ENCODE measurements at places on chromosomes 11 and 22. TPM values are rescaled to one million over a fixed set of nuclear protein-coding genes. Genes with fewer than 3 reads are reported as not detected.

- no peak overlapping the region for H3K27ac ChIP-seq
- no peak for DNase-seq
- peaks cover 37% of the 10 kb centered on the region for H3K27me3 ChIP-seq
- H3K4me3 ChIP-seq, result no peak overlapping the region
- peaks cover 2% of the 10 kb centered on the region for H3K4me1 ChIP-seq
Measured at GRCh38 chr22:39732625-39733024, 160.9 kb downstream of the ENTHD1 start.

DNA sequence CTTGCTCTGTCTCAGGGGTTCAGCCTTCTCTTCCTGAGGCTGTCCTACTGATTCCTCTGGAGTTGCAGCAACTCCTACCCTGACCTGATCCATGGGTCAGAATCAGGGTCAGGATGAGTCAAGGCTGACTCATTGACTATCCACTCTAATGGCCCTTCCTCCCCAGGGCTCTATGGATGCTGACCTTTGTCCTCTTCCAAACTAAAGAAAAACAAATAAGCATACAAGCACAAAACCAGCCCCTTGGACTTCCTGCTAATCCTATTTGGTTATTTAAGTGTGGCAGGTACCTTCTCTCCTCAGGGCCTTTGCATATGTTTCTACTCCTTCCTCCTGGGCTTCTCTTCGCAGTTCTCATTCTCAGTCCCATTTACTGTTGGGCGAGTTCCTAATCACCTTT, 204.5 kb upstream of the NAV2 start:
- no peaks in the 10 kb centered on the region for H3K4me1 ChIP-seq
- H3K4me3 ChIP-seq, result no peak overlapping the region
- no peak overlapping the region for H3K27ac ChIP-seq
- peaks cover 6% of the 10 kb centered on the region for H3K27me3 ChIP-seq

DNA sequence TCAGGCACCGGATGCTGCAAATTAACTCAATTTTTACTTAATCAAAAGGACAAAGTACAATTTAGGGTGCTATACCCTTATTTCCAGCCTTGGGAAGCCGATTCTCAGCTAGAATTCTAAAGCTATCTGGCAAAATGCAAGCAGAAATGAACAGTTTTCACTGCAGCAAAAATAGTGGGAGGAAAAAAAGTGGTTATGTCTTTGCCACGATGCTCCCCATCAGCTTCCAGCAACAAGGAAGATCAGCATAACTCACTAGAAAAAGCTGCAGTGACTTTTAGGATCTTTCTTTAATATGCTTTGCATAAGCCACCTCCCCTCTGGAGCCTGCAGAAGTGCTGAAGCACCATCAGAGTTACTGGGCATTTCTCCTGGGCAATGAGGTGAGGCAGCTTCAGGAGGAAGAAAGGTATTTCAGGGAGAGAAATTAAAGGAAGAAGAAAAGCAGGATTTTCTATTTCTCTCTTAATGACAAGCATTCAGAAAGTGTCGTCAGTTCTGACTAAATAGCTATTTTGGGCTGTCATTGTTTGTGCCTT, 702.9 kb downstream of the DLG2 start:
- no peaks in the 10 kb centered on the region for H3K4me1 ChIP-seq
- H3K4me3 ChIP-seq, result no peak overlapping the region
- no peak overlapping the region for H3K27ac ChIP-seq
- H3K27me3 ChIP-seq, result no peaks in the 10 kb centered on the region

DNA sequence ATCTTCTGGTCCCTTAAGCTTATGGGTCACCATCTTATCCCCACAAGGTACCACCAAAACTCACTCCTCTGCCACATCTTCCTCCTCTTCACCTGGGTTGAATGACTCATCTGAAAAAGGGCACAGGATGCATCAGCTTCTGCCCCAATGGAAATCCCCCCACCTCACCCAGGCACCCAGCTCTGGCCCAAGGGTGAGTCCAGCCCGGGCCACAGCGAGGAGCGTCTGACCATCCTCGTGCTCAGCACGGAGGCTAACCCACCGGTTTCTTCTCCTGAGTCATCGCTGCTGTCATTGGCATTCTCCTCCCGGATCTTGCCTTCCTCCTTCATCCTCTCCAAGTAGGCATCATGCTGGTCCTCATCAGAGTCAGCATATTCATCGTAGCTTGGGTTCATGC, 5.3 kb upstream of the TNKS1BP1 start:
- peaks cover 60% of the 10 kb centered on the region for H3K4me1 ChIP-seq
- H3K27me3 ChIP-seq, result no peaks in the 10 kb centered on the region
- H3K27ac ChIP-seq, result peak overlapping the region; percentile 55
- no peak overlapping the region for H3K4me3 ChIP-seq
- H3K36me3 ChIP-seq, result peaks cover 99% of the 10 kb centered on the region
- no peak for DNase-seq

DNA sequence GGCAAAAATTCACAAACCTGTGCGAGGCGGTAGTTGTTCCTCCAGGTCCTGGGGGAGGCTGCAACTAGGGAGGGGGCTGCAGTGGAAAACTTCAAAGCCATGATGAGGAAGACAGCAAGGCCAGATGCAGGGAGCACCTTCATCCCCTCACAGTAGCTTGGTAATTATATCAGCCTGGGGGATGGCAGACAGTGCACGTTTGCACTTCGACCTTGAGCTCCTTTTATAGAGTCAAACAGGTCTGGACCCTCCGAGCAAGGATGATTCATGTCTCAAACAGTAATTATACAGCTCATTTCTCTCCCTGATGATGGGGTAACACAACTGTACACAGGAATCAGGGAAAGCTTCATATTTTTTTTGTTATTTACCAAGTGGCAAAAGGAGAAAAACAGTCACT, at the start of gene MMP20:
TSS of gene MMP20 (minus strand) at position 156 of the 400 bp plus-strand sequence. CDS start at position 143, 13 bp downstream.
- no peaks in the 10 kb centered on the region for H3K36me3 ChIP-seq
- no peak for DNase-seq
- H3K27me3 ChIP-seq, result peaks cover 31% of the 10 kb centered on the region
- H3K27ac ChIP-seq, result no peak within 1 kb of the TSS

GRCh38 chr11:25655636-25656035, 676.3 kb upstream of the ANO3 start:
- no peaks in the 10 kb centered on the region for H3K27me3 ChIP-seq
- H3K36me3 ChIP-seq, result no peaks in the 10 kb centered on the region
- no peaks in the 10 kb centered on the region for H3K4me1 ChIP-seq
- no peak overlapping the region for H3K4me3 ChIP-seq

GRCh38 chr22:41676134-41676533, 12.5 kb downstream of the SNU13 start:
- no peak overlapping the region for H3K27ac ChIP-seq
- no peak for DNase-seq
- H3K27me3 ChIP-seq, result no peaks in the 10 kb centered on the region
- peaks cover 16% of the 10 kb centered on the region for H3K4me1 ChIP-seq
- H3K4me3 ChIP-seq, result no peak overlapping the region

- no peaks in the 10 kb centered on the region for H3K36me3 ChIP-seq
- DNase-seq, result no peak
- peaks cover 63% of the 10 kb centered on the region for H3K27me3 ChIP-seq
- no peak overlapping the region for H3K27ac ChIP-seq
- H3K4me1 ChIP-seq, result peaks cover 6% of the 10 kb centered on the region
Measured at GRCh38 chr11:12377824-12378593, 638 bp downstream of the PARVA start.

- H3K27ac ChIP-seq, result no peak overlapping the region
- DNase-seq, result no peak
- peaks cover 12% of the 10 kb centered on the region for H3K36me3 ChIP-seq
- H3K4me3 ChIP-seq, result no peak overlapping the region
Measured at GRCh38 chr11:74909385-74909784, 39.5 kb downstream of the XRRA1 start.

- peaks cover 2% of the 10 kb centered on the region for H3K4me1 ChIP-seq
- DNase-seq, result no peak
- H3K4me3 ChIP-seq, result no peak overlapping the region
- no peaks in the 10 kb centered on the region for H3K36me3 ChIP-seq
Measured at GRCh38 chr22:35534091-35534490, 6.5 kb upstream of the RASD2 start.

DNA sequence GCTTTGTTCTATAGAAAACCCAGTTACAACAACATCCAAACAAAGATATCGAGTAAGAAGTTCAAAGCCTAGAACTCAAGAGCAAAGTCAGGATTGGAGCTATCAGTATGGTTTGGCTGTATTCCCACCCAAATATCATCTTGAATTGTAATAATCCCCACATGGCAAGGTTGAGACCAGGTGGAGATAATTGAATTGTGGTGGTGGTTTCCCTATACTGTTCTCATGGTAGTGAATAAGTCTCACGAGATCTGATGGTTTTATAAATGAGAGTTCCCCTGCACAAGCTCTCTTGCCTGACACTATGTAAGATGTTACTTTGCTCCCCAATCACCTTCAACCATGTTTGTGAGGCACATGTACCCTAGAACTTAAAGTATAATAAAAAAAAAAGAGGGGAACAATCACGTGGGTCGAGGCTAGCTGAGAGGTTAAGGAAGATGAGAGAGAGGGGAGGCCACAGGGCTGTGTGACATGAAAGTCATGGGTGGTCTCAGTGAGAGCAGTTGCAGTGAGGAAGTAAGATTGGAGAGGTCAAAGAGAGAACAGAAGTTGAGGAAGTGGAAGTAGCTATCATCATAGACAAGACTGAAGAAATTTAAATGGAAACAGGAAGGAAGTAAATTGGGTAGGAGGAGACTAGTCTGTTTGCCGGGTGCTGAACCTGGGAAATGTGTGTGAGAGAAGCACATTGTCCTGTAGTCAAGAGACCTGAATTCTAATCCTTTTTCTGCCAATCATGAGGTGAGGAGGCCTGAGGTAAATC, 80.1 kb upstream of the CD44 start:
- no peak overlapping the region for H3K4me3 ChIP-seq
- no peak for DNase-seq
- H3K36me3 ChIP-seq, result peaks cover 25% of the 10 kb centered on the region
- H3K4me1 ChIP-seq, result peaks cover 22% of the 10 kb centered on the region
- peaks cover 4% of the 10 kb centered on the region for H3K27me3 ChIP-seq
- H3K27ac ChIP-seq, result no peak overlapping the region

- no peaks in the 10 kb centered on the region for H3K27me3 ChIP-seq
- H3K27ac ChIP-seq, result peak overlapping the region; percentile 71
- no peak overlapping the region for H3K4me3 ChIP-seq
- H3K36me3 ChIP-seq, result no peaks in the 10 kb centered on the region
- peaks cover 18% of the 10 kb centered on the region for H3K4me1 ChIP-seq
- DNase-seq, result no peak
Measured at GRCh38 chr11:72411623-72412419, 22.5 kb downstream of the CLPB start.

DNA sequence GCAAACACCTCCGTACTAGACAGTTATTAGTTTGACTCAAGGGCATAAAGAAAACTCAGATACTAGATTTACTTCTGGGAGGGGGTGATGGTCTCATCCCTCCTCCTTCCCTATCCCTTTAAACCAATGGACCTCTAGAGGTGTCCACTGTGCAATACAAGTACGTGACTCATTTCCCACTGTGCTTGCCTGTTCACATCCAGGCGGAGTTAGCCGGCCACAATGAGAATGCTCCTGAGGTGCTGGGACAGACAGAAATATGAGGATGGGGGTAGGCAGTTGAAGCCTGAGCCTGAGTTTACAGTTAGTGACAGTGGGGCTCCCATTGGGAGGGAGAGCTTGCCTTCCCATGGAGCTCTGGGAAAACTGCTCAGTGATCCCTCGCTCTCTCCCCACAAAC, 8.4 kb upstream of the PMM1 start:
- DNase-seq, result no peak
- H3K27me3 ChIP-seq, result no peaks in the 10 kb centered on the region
- H3K4me1 ChIP-seq, result peaks cover 20% of the 10 kb centered on the region
- no peak overlapping the region for H3K4me3 ChIP-seq
- H3K36me3 ChIP-seq, result peaks cover 45% of the 10 kb centered on the region

- H3K4me1 ChIP-seq, result peaks cover 42% of the 10 kb centered on the region
- H3K27me3 ChIP-seq, result no peaks in the 10 kb centered on the region
- H3K4me3 ChIP-seq, result no peak overlapping the region
- H3K27ac ChIP-seq, result no peak overlapping the region
Measured at GRCh38 chr11:90218606-90219005, 4.2 kb downstream of the CHORDC1 start.

GRCh38 chr11:119322360-119322739, 5.4 kb upstream of the MCAM start:
- peaks cover 16% of the 10 kb centered on the region for H3K4me1 ChIP-seq
- H3K4me3 ChIP-seq, result no peak overlapping the region
- H3K27me3 ChIP-seq, result peaks cover 12% of the 10 kb centered on the region
- no peak overlapping the region for H3K27ac ChIP-seq

DNA sequence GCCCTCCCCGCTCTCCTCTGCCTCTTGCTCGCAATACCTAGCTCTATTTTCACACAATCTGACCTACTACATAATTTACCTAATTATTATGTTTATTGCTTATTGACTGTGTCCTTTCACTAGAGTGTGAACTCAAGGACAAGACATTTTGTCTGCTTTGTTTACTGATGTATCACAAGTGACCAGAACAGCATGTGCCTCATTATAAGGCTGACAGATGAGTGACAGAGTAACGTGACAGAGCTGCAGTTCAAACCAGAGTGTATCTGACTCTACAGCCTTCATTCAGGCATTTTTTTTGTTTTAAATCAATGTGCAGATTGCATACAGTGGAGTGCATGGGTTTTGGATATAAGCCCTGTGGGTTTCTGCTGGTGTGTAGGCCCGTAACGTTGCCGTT, 82.0 kb upstream of the RAB1B start:
- no peak overlapping the region for H3K27ac ChIP-seq
- peaks cover 7% of the 10 kb centered on the region for H3K4me1 ChIP-seq
- peaks cover 23% of the 10 kb centered on the region for H3K36me3 ChIP-seq
- H3K4me3 ChIP-seq, result no peak overlapping the region
- no peak for DNase-seq

GRCh38 chr11:34263441-34264091, 94.2 kb downstream of the ABTB2 start:
- no peak for DNase-seq
- H3K4me1 ChIP-seq, result peaks cover 28% of the 10 kb centered on the region
- H3K27ac ChIP-seq, result no peak overlapping the region
- no peaks in the 10 kb centered on the region for H3K36me3 ChIP-seq
- peaks cover 2% of the 10 kb centered on the region for H3K27me3 ChIP-seq

GRCh38 chr11:13114566-13115379, 105.7 kb downstream of the RASSF10 start:
- peaks cover 5% of the 10 kb centered on the region for H3K27me3 ChIP-seq
- no peak for DNase-seq
- H3K4me1 ChIP-seq, result no peaks in the 10 kb centered on the region
- H3K27ac ChIP-seq, result no peak overlapping the region

Gene NAT10
- 124 TPM for total RNA-seq

Gene AIFM3
- 0.30 TPM for total RNA-seq

Gene UCP2
- total RNA-seq, result 429 TPM

Gene NXPE1
- not detected for total RNA-seq

Gene DBX1
- total RNA-seq, result not detected

Gene DCHS1
- total RNA-seq, result 0.51 TPM

Gene FGF19
- total RNA-seq, result not detected

Gene LRFN4
- 48.9 TPM for total RNA-seq

Measured in activated T-helper 2 cell treated with anti-CD3 and anti-CD28 coated beads, Interferon-gamma antibody, Interleukin-2, Interleukin-4, amounts not matched to agents 10 μg/mL and 5 μg/mL and 100 μg/mL, durations not matched to agents 14 hours and 24 hours and 36 hours (primary cell).